HAP-1 (cell line): ENCODE measurements at places on chromosomes 2 and 18.

- no peak for DNase-seq
Observed at GRCh38 chr2:188435115-188435514, 143.4 kb downstream of the GULP1 start.

DNA sequence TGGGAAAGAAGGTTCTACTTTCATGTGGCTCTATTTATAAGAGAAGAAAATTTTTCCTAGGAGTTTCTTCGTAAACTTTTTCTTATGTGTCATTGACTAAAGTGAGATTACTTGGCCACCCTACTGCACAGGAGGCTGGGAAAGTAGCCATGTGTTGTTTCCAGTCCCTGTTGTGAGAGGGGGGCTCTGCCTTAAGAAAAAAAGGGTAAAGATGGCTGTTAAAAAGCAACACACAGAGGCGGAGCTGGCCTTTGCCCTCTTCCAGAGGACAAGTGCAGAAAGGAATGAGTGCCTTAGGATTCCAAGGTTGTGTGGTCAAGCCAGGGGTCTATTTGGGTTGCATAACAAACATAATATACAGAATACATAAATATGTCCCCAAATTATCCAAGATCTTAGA is 230.0 kb upstream of the CXCR4 start:
- DNase-seq: no peak

DNA sequence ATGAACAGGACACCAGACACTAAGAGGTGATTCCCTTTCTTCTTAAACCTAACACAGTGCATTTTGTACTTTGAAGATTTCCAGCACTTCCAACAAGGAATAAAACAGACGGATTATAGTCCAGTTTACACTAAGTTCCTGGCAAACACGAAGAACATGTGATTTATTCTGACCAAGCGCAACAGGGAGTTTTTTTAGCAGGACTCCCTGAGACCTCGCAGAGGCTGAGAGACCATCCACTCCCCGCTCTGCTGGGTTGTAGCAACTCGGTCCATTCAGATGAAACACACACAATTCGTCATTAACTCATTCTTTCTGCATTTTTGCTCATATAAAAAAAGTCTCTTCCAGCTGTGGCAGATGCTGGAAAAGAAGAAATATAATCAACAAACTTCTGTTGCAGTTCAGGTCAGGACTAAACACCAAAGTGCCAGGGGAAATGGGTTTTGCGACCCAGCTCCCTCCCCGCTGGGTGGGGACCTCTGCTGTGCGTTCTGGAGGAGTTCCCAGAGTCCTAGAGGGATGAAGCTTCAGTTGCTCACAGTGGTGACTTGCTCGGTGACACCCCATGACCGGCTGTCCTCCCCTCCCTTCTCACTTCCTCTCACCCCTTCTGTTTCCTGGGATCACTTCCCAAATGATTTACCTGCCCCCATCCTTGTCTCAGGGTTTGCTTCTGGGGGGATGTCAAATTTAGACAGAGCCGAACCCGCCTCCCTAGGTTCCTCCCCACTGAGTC is 52.5 kb downstream of the KCNF1 start:
- DNase-seq: no peak

DNA sequence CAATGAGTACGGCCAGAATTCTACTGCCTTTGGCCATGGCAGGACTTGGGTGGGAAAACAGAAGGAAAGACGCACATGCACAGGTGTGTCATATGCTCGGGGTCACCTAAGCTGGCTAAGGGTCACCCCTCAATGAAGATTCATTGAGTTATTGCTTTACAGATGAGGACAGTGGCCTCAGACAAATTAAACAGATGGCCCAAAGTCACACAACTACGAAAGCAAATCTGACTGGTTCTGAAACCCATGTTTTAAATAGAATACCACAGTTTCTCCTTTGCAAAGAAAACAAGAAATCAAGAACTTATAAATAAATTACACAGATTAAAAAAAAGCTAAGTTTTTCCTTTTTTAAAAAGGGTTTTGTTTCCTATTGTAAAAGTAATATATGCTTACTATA is 70.5 kb downstream of the ID2 start:
- no peak for DNase-seq

GRCh38 chr2:49616800-49617199 is 462.5 kb upstream of the FSHR start:
- peak; percentile 34 for DNase-seq

DNA sequence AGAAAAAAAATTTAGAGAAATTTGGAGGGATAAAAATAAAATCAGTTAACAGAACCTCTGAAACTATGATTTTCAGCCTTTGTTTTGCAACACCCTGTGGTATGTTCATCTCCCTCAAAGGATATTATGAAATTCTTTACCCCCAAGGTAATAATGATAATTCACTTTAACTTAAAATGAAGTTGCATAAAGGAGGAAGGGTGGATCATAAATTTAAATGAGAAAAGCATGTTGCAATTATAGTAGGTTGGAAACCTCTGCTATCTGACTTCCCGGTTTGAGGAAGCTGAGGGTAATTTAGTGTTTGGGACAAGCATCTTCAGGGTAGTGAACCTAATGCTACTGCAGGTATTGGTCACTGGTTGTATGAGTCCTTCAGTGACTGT is 102.9 kb downstream of the BABAM2 start:
- DNase-seq: no peak

GRCh38 chr2:240405684-240406313 is 29.7 kb upstream of the GPC1 start:
- DNase-seq: no peak

- DNase-seq: no peak
Observed at GRCh38 chr2:55486426-55486825, 33.1 kb upstream of the CFAP36 start.

- DNase-seq: no peak
Observed at GRCh38 chr2:85112906-85113625, 20.1 kb upstream of the TCF7L1 start.

DNA sequence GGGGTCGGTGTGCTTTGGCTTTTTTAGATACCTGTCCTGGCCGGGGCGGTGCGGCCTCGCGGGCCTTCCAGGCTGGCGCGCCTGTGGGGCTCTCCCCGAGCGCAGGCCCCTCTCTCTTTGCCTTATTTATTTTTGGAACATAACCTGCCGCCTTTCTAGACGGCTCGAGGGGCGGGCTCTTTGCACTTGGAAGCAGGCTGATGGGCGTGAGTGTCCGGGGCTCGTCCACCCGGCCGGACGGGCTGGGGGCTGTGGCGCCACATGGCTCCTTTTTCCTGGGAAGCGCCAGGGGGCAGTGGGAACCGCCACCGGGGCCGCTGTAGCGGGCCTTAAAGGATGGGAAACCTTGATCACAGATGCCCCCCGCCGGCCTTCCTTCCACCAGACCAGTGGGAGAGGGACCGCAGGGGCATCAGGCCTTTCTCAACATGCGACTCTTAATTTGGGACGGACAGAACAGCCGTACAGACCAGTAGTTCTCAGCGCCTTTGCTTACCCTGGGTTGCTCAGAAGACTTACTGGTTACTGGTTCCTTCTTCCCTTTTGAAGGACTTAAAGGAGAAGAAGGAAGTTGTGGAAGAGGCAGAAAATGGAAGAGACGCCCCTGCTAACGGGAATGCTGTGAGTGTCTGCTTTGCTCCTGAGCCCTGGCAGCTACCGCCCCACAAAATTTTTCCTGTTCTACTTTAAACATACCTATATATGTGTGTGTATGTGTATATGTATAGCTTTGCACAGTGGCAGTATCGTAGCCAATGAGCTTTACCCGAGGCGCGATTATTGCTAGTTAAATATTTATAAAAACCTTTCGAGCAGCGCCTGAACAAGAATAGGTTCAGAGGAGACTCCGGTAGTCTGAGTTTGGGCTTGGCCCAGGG is 2.7 kb downstream of the PTMA start:
- DNase-seq: peak; percentile 6

DNA sequence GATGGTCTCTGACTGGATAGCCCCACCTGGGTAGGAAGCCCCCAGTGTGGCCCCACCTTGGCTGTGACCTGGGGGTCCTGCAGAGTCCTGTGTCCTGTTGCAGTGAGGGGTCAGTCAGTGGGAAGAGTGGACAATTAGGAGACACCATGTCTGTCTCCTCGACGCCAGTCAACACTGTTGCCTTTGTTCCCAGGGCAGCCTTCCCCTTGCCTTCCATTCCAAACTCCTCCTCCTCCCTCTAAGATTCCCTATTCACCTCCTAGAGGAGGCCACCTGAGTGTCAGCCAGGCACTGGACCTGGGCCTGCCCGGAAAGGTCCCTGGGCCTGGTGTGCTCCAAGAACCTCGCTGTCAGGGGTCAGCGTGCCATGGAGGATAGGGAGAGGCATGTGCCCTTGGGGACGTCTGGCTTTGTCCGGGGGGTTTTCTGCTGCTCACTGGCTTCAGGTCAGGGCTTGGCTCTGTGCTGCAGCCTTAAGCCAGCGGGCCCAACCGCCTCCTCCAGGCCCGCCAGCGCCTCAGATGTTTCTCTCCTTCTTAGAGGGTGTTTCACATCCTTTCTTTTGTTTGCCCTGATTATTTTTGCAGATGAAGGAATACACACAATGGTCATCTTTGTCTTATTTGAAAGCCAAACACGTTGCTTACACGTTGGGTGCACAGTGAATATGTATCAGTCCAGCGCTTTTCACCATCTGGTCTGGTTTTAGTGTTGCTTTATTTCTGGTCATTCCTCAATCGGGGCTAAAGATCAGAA is 68.9 kb downstream of the HPCAL1 start:
- no peak for DNase-seq

GRCh38 chr18:31617031-31617717 is 25.5 kb downstream of the TTR start:
- DNase-seq: peak; percentile 18

GRCh38 chr2:230443541-230443940 is 27.5 kb downstream of the SP100 start:
- no peak for DNase-seq

GRCh38 chr2:226763320-226763719 is 36.3 kb downstream of the IRS1 start:
- no peak for DNase-seq

GRCh38 chr18:73487966-73488365 is 620.2 kb upstream of the NETO1 start:
- no peak for DNase-seq

GRCh38 chr2:80499095-80499494 is 194.5 kb upstream of the LRRTM1 start:
- DNase-seq: peak; percentile 62

DNA sequence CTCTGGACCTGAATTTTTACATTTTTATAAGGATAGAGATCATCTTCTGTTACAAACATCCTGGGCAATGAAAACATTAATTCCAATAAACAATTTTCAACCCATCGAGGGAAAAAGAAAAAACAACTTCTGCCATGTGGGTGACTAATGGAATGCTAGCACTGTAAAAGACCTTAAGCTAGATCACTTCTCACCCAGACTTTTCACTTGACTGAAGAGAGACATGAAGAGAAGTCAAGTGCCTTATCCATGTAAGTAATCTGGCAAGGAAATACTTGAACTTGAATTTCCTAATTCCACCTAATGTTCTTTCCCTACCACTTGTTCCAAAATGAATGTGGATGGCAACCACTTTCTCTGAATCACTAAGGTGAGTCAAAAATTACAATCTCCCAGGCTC is 98.3 kb upstream of the ACVR1C start:
- no peak for DNase-seq

- no peak for DNase-seq
Observed at GRCh38 chr2:22880161-22880560, 504.8 kb upstream of the KLHL29 start.

DNA sequence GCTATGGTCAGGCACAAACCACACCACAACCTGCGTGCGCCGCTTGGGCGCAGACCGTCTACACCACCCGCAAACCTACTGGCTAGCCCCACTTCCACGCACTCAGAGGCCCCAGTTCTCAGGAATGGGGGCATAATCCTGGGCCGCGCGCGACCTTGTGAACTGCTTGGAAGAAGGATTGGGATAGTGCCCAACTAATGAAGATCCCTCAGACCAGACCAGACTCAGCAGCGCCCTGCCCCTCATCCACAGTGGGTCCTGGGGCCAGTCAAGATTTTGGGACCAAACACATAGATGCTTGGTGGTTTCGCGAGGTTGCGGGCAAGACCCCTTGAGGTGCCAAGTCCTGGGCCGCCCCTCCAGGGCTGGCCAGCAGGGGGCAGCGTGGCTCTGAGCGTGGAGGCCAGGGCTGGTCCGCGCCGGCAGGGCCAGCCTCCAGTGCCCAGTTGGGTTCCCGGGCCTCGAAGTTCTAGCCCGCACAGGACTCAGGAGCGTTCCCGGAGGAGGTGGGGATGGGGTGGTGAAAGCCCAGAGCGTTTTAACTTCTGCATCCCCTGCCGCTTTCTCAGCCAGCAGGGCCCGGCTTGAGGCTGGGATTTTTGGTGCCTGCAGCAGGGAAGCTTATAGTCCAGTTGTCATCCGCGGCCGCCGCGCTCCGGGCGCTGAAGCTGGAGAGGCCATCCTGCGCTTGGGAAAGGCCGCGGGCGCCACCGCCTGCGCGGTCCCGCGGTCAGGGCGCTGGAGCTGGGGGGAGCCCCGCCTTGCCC is 8.3 kb downstream of the OSR1 start:
- no peak for DNase-seq

DNA sequence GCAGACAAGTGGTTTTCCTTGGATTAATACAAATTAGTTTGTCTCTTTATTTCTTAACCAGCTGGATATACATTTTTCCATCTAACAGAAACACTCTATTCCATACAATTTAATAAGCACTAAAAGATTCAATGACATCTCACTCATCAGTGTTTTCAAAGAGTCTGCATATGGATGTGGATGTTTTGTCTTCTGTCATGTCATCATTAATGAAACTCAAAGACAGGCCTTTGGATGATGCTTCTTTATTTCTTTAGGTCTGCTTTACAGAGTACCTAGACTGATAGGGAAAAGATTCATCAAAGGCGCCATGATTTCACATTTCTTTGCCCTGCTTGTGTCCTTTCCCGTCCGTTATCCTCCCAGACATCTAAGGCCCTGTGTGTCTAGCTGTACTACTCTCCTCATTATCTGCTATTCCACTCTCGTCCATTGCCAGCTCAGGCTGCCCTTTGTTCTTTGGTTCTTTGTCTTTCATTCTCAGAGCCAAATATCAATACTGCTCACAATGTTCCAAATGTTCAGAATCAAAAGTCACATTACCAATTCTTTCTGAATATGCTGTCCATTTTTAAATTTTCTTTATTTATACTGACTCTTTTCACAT is 232.3 kb upstream of the CHAC2 start:
- no peak for DNase-seq

DNA sequence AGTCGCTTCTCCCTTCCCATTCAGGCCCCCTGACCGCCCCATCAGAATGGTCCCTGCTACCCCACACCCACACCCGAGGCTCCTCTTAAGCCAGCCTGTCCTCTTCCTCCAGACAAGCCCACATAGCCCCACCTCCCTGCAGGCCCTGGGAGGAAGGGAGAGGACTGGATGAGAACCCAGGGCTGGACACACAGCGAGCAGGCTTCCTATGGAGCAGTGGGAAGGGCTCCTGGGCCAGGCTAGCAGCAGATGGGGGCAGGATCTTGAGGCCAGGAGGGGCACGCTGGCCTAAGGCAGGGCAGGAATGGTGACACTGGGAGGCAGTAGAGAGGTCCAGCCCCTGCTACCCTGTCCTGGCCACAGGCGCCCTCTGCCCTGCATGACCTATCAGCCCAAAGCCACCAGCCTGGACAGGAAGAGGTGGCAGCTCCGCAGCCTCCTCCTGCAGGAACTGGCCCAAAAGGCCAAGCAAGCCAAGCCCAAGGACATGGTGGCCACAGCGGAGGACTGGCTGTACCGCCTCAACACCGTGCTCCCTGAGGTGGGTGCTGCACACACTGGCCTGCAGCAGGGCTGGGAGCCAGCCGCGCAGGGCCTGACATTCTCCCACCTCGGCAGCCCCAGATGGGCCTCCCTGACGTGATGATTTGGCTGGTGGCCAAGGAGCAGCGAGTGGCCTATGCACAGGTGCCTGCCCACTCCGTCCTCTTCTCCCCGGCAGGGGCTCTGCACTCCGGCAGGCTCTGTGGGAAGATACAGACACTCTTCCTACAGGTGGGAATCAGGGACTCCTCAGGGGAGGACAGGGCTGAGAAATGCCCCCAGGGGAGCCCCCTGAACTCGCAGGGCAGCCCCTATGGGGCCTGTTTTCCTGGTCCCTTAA is 43.3 kb downstream of the FER1L5 start:
- DNase-seq: no peak
